Heart left ventricle (tissue), 16 donors: ENCODE measurements at places on chromosomes 12 and 14. TPM values are rescaled to one million over a fixed set of nuclear protein-coding genes. Genes with fewer than 3 reads are reported as not detected.

ADSS1 gene
- 206 TPM for total RNA-seq

MARS1 gene
- 82.2 TPM for total RNA-seq

CLEC14A gene
- total RNA-seq = 56.6 TPM

ANHX gene
- total RNA-seq = not detected

RBP5 gene
- total RNA-seq = not detected

TTC9 gene
- total RNA-seq = 1.2 TPM

PLXNC1 gene
- total RNA-seq = 18.4 TPM

POTEM gene
- not detected for total RNA-seq

CAPZA3 gene
- total RNA-seq = not detected

PROX2 gene
- total RNA-seq = not detected

CREBL2 gene
- 15.5 TPM for total RNA-seq

MSI1 gene
- 3.5 TPM for total RNA-seq

SLCO1C1 gene
- total RNA-seq = 0.82 TPM

C12orf50 gene
- total RNA-seq = not detected

KRT78 gene
- total RNA-seq = not detected

CLEC6A gene
- not detected for total RNA-seq

ADAMTS20 gene
- total RNA-seq = not detected

TRIM9 gene
- 0.50 TPM for total RNA-seq

SERPINA1 gene
- total RNA-seq = 5.3 TPM

TEX22 gene
- 0.37 TPM for total RNA-seq

EXOC3L4 gene
- 3.2 TPM for total RNA-seq

SERPINA10 gene
- total RNA-seq = not detected

DPPA3 gene
- not detected for total RNA-seq

PRKCH gene
- 21.7 TPM for total RNA-seq
